ENCODE measurements at places on chromosomes 7 and 10.

DNA sequence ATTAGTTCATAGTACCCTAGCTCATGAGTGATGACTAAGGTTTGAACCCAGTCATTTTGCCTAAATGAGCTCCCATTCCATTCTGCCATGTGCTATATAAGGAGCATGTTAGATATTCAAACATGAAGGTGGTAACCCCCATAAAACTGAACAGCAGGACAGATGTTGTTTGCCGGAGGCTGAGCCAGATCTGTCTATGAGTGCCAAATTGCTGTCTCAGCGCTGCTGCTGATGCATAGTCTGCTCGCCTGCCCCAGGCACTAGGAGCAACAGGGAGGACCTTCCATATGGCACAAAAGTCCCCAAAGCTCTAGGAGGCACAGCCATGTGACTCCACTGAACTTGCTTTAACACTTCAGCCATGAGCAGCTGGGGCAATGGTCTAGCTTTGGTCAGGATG lies 466.0 kb upstream of the GHITM start:
- DNase-seq = no peak

DNA sequence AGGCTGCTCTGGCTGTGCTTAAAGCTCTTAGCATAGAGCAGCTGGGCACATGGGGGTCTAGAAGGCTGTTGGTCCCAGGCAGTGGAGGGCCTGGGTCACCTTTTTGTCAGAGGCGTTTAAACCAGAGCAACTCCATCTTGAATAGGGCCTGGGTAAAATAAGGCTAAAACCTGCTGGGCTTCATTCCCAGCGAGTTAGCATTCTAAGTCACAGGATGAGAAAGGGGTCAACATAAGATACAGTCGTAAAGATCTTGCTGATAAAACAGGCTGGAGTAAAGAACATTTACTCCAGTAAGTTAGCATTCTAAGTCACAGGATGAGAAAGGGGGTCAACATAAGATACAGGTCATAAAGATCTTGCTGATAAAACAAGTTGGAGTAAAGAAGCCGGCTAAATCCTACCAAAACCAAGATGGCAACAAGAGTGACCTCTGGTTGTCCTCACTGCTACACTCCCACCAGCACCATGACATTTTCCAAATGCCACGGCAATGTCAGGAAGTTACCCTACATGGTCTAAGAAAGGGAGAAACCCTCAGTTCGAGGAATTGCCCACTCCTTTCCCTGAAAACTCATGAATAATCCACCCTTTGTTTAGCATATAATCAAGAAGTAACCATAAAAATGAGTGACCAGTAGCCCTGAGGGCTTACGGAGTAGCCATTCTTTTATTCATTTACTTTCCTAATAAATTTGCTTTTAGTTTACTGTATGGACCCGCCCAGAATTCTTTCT lies 96.8 kb upstream of the PCBD1 start:
- DNase-seq = no peak

- no peak for DNase-seq
Observed at GRCh38 chr7:37234928-37235327, 213.7 kb downstream of the ELMO1 start.

- DNase-seq = no peak
Observed at GRCh38 chr7:4765776-4766490, 9.5 kb upstream of the AP5Z1 start.

GRCh38 chr7:7385421-7385820 lies 150.3 kb downstream of the COL28A1 start:
- DNase-seq = no peak

GRCh38 chr7:153399554-153399940 lies 640.0 kb downstream of the ACTR3B start:
- peak; percentile 40 for DNase-seq

- no peak for DNase-seq
Observed at GRCh38 chr10:5395168-5395567, 9.5 kb downstream of the TUBAL3 start.

DNA sequence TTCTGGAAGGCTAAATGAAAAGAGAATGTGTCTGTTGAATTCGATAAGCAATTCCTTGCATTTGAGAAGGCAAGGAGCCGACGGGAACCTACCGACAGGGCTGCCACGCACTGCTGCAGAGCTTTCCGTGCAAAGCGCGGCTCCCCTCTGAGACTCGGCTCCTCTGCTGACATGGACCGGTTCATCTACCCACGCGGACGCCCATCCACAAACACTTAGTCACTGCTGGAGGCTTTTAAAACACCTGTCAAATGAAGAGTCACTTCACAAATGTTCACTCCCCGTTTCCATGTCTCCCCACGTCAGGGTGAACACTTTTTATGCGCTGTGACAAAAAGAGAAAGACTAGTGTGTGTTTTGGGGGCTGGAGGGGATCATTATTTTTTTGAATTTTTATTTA lies 32.0 kb downstream of the AMZ1 start:
- no peak for DNase-seq

GRCh38 chr7:17299483-17299991 lies 1.1 kb downstream of the AHR start:
- DNase-seq = no peak

- no peak for DNase-seq
Observed at GRCh38 chr10:75070961-75071428, 40.5 kb upstream of the SAMD8 start.

GRCh38 chr10:3765146-3765545 lies 19.9 kb downstream of the KLF6 start:
- no peak for DNase-seq

- DNase-seq = no peak
Observed at GRCh38 chr10:112531421-112531820, 84.4 kb downstream of the VTI1A start.

GRCh38 chr7:29229066-29229465 lies 34.5 kb downstream of the CHN2 start:
- DNase-seq = no peak

DNA sequence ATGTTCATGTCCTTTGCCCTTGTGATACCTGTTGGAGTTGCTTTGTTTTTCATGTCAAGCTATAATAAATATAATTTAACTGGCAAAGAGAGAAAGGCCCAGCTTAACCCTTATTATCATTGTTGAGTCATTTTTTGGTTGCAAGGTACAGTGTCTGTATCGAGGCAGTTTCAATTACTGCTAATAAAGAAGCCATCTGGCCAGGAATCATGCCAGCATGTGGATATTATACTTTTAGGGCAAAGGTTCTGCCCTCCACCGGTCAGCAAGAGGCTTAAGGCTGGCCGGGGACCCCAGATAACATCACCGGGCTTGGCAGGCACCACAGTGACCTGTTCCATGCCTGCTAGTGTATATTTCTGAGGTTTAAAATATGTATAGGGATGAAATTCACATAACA lies 9.0 kb upstream of the CYP3A4 start:
- DNase-seq = no peak

- DNase-seq = no peak
Observed at GRCh38 chr10:80457554-80458262, 3.6 kb downstream of the TSPAN14 start.

DNA sequence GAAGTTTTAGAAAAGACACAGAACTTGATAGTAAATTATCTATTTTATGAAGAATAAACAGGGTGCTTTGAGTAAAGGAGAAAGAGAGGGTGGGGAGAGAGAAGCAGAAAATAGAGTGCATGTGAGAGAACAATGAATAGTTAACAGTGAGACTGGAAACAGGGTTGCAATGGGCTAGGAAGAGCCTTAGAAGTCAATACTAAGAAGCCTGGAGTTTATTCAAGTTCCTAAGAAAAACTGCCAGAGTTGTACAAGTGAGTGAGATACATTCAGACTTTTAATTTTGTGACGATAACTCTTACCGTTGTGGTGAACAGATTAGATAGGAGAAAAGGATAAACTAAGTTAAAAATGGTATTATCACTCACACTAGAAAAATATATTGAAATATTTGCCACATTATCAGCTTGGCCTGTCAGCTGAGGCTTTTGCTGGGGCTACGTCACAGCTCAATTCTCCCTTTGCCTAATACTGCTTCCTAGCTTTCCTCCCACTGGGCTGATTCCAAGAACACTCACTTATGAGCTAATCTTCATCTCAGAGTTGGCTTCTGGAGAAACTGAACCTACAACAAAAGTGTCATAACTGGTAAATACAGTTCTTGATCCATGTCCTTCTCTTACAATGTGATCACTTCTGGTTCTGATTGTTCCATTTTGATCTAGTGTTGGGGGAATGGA lies 92.7 kb downstream of the SEMA3D start:
- DNase-seq = no peak

GRCh38 chr7:43437001-43437400 lies 145.9 kb upstream of the STK17A start:
- DNase-seq = no peak

DNA sequence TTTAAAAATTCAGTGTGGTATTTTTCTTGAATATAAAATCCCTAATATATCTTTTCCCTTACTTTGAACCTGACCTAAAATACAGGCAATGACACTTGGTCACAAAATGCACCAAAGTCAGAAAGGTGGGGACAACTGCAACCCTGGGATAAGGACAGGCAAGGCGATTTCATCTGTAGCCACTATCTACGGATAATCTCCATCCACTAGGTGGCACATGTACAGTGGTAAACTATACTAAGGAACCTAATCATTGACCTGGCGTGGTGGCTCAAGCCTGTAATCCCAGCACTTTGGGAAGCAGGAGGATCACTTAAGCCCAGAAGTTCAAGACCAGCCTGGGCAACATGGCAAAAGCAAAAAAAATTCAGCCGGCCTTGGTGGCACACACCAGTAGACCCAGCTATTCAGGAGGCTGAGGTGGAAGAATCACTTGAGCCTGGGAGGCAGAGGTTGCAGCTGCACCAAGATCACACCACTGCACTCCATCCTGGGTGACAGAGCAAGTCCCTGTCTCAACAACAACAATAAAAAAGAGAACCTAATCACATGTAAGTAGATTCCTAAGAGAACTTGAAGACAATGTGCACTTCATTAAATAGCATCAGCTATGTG lies 98.9 kb downstream of the KMT2C start:
- DNase-seq = peak; percentile 25

- no peak for DNase-seq
Observed at GRCh38 chr10:114322344-114322743, 82.0 kb downstream of the AFAP1L2 start.

GRCh38 chr10:21523557-21524008 lies 1.9 kb downstream of the SKIDA1 start:
- no peak for DNase-seq

- no peak for DNase-seq
Observed at GRCh38 chr10:35563261-35563891, 41.8 kb upstream of the GJD4 start.

GRCh38 chr10:16681521-16681920 lies 135.7 kb downstream of the RSU1 start:
- no peak for DNase-seq

GRCh38 chr7:66296001-66296521 lies 90.9 kb downstream of the TPST1 start:
- no peak for DNase-seq

- DNase-seq = no peak
Observed at GRCh38 chr7:37142958-37143357, 305.7 kb downstream of the ELMO1 start.

- DNase-seq = no peak
Observed at GRCh38 chr10:47145290-47145934, 154.6 kb upstream of the GDF10 start.

DNA sequence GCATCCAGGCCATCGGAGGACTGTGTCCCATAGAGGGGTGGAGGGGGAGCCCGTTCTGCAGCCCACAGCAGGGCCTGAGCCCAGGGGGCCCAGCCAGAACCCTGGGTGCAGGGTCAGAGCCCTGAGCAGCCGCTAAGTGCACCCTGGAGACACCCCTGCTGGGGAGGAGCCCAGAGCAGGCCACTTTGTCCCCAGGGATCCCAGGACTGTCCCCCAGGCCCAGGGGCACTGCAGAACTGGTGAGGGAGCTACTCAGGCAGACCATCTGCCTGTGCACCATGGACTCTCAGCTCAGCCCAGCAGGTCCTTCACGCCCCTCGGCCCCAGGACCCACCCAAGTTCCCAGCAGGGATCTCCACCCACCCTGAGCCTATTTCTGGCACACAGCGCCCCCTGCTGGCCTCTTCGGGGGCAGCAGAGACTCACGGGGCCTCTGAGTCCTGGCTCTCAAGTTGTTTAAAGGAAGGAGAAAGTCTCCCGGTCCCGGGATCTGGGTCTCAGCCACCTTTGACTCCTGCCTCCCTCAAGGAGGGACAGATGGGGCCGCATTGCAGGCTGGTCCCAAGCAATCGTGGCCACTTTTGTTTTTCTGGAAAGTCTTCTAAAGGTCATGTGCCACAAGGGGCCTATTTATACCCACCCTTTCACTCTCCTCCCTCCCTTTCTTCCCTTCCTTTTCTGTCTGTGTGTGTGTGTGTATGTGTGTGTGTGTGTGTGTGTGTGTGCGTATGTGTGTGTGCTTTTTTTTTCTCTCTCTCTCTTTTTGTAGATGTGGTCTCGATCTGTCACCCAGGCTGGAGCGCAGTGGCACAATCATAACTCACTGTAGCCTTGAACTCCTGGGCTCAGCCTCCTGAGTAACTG lies 90.3 kb downstream of the MYL10 start:
- peak; percentile 73 for DNase-seq

GRCh38 chr10:10587744-10588393 lies 429.8 kb upstream of the CELF2 start:
- no peak for DNase-seq

- no peak for DNase-seq
Observed at GRCh38 chr7:70539205-70539604, 592.7 kb upstream of the GALNT17 start.

- no peak for DNase-seq
Observed at GRCh38 chr7:42197451-42197850, 39.6 kb downstream of the GLI3 start.

DNA sequence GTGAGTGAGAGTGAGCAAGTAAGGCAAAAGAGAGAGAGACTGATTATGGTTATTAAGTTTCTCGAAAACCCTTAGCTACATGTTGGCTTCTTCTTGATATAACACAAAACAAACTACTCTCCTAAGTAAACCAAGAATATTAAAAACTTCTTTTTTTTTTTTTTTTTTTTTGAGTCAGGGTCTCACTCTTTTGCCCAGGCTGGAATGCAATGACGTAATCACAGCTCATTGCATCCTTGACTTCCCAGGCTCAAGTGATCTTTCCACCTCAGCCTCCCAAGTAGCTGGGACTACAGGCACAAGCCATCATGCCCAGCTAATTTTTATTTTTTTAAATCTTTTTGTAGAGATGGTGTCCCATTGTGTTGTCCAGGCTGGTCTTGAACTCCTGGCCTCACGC lies 102.2 kb upstream of the IL6 start:
- DNase-seq = no peak

- DNase-seq = no peak
Observed at GRCh38 chr7:70997261-70997660, 134.7 kb upstream of the GALNT17 start.
